NCI-H1436 treated with DMSO at 0.1 percent for 48 hours (cell line): ENCODE measurements at places on chromosomes 5 and 9.

DNA sequence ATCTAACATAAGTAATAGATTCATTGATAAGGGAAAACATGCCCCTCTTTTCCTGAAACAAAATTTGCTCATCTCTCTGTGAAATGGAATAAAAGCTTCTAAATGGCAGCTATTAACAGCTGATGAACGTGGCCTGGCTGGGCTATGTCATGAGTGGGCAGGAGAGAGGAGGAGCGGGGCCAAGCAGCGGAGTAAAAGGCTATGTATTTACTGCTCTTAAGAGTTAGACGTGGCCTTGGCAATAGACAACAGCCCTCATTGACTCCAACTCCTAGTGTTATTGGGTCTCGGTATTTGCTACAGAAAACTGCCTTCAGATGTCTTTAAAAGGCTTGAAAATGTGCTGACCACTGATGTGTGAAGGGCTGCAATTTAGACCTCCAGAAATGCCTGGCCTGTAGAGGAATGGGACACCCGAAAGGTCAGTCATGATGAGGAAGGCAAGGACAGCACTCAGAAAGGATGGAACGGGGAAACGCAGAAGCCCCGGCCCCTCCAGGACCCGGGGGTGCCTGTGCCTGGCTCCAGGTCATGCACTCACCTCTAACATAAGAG lies 116.8 kb downstream of the PDZD2 start:
- DNase-seq: no peak

GRCh38 chr9:121944711-121945191 lies 148.4 kb downstream of the TTLL11 start:
- no peak for DNase-seq

DNA sequence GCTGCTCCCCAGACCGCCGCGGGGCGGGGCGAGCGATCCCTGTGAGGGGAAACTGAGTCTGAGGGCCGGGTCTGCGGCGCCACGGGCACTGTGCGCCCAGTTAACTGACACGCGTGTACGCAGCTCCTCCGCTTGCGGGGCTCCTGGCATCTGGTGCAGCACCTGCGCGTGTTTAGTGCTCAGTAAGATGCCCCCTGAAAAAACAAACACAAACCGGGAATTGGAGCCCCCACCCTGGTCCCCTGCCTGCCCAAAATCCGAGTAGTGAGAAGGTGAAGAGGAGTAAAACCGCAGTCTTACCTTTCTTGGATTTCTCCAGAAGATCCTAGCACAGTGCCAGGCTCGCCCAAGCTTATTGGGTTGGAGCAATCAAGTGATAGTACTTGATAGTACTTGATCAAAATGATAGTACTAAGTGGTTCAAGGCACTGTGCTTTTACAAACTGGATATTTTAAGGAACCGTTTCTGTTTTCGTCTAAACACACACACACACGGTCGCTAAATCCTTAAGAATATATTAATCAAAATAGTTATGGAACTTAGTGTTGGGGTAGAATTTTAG lies 2.7 kb upstream of the TRAF1 start:
- no peak for DNase-seq

DNA sequence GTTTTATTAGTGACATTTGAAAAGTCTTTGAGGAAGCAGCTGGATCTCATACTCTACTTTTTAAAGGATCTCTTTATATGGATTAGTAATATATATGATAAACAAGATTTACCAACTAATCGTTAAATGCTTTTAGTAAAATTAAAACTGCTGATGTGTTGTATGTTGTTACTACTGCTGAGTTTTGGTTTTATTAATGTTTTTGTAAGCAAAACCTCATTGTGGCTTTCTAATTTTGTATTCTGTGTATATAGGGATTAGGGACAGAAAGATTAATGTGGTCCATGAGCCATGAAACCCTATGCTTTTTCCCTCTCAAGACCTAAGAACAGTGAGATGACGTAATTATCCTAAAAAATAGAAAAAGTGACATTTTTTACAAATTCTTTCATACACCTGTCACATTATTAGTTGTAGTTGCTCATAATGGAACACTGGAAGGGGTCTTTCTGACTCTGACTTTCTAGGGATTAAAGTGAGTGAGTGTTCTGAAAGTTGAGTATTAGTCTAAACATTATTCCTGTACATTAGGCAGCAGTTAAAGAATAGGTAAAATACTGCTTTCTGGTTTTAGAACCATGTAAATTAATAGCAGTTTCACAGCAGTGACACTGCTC lies 85.9 kb downstream of the SLC12A2 start:
- no peak for DNase-seq

- DNase-seq: no peak
Observed at GRCh38 chr5:93100976-93101375, 480.0 kb downstream of the NR2F1-AS1 start.
